ENCODE measurements at places on chromosomes 16 and 17. TPM values are rescaled to one million over a fixed set of nuclear protein-coding genes. Genes with fewer than 3 reads are reported as not detected.

The BCL6B gene
- not detected for total RNA-seq

The NPIPA3 gene
- 0.43 TPM for total RNA-seq

The ZNF23 gene
- 14.7 TPM for total RNA-seq

The C16orf89 gene
- total RNA-seq, result not detected
